Globus pallidus (tissue), 1 donor: ENCODE measurements at places on chromosomes 16 and 17.

- no peak for DNase-seq
Observed at GRCh38 chr17:65576939-65577338, 15.5 kb upstream of the AXIN2 start.

- no peak for DNase-seq
Observed at GRCh38 chr16:17511340-17511739, 40.6 kb upstream of the XYLT1 start.

GRCh38 chr17:21186399-21187187 lies 27.4 kb downstream of the TMEM11 start:
- no peak for DNase-seq

DNA sequence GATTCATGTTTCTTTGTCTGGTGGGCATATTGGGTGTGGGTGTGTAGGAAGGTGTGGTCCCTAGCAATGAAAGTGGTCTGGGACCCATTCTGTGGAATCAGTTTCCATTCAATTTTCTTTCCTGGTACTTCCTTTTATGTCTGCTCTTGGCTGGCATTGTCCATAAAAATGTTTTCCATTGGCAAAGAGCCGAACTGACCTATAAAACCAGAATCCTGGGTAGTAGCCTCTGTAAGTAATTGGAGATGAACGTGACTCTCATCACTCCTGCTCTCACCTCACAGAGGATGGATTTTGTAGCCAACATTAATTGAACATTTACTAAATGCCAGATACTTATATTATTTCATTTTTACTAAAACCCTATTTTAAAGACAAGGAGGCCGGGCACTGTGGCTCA lies 66.5 kb upstream of the IRX3 start:
- DNase-seq, result no peak

- DNase-seq, result no peak
Observed at GRCh38 chr17:68792042-68792685, 163.0 kb downstream of the ABCA8 start.

DNA sequence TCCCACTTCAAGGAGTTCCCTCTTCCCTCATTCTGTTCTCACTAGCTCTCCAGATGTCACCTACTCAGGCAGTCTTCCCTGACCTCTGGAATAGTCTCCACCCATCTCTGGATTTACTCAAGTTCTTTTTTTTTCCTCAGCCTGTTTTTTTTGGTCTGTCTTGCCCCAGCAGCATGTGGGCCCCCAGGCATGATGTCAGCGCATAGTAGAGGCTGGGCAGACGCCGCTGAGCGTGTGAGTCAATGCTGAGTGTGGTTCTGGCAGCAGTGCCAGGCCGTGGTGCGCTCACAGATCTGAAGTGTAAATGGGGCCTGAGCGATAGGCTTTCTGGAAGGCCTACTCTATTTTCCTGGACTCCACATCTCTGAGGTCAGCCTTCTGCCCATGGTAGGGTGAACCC lies 2.7 kb upstream of the KCNJ18 start:
- no peak for DNase-seq

DNA sequence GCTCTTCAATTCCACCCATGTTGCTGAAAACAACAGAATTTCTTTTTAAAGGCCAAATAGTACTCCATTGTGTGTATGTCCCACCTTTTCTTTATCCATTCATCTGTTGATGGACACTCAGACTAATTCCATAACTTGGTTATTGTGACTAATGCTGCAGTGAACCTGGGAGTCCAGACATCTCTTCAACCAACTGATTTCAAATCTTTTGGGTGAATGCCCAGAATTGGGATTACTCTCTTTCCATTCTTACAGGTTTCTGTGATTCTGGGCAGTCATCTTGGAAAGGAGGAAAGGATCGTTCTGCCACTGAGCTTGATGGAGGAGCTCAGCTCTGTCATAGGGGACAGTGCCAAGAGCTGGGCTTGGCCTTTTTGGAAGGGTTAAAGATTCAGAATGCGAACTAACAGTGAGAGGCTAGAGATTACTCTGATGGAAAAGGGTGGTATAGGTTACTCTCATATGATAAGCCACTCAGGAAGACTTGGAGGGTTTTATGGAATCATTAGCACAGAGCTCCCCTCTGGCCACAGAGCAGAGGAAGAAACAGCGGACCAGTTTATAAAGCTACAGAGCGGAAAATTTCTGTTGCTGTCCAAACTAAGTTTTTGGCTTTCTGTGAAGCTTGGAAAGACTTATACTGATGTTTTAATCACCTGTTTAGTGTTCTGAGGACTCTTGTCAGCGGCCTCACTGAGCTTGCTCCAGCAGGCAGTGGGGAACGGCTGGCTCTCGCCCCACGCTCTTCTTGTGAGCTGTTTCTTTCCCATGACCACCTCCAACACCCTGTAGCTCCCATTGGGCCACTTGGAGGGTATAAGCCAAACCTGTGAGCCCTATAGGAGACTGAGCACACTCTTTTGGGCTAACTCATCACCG lies 48.3 kb downstream of the HIC1 start:
- DNase-seq, result no peak

DNA sequence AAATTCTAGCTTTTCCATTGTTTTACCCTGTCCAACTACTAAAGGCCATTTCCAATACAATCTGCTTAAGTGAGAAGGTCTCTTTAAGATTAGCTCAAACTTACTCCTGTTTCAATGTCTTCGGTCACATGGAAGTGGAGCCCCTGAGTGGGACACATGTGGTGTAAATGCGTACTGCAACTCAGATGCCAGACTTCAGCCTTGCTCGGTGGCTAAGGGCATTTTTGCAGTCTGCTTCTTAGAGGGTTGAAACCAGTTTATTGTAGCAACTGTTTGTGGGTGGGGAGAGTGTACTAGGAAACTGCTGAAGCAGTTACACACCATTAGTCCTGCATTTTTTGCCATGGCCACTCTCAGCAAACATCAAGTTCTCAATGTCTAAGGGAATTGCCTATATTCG lies 140.6 kb downstream of the PARN start:
- DNase-seq, result no peak

DNA sequence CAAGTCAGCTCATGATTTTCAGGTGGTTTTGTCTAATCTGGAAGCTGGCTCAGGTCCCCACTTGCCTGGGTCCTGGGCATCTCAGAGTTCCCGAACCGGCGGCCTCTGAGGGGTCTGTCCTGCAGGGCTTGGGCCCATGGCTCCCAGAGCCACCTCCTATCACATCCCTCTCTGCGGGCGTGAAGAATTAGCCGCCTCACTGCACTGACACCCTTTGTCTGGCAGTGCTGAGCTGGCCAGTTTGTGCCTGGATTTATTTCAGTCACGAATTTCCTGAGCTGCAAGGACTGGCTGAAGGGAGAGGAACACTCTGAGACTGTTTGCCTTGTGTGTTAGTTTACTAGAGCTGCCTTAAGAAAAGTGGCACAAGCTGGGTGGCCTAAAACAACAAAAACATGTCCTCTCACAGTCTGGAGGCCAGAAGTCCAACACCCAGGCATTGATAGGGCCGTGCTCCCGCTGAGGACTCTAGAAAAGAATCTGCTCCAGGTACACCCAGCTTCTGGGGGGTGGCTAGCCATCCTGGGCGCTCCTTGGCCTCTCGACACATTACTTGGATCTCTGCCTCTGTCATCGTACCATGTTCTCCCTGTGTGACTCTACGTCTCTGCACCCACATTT lies 217.5 kb upstream of the DYNLRB2 start:
- DNase-seq, result peak; percentile 20

- no peak for DNase-seq
Observed at GRCh38 chr16:52002026-52002425, 544.9 kb downstream of the TOX3 start.

- DNase-seq, result no peak
Observed at GRCh38 chr16:87653234-87653633, 50.9 kb downstream of the JPH3 start.

- DNase-seq, result peak; percentile 91
Observed at GRCh38 chr16:30395155-30395991, at the start of gene ZNF48. Gene ZNF48, plus strand, starts transcription at chr16:30395420. Its CDS starts 375 bp downstream, at chr16:30395795.

- no peak for DNase-seq
Observed at GRCh38 chr16:49466881-49467280, 93.3 kb downstream of the C16orf78 start.

DNA sequence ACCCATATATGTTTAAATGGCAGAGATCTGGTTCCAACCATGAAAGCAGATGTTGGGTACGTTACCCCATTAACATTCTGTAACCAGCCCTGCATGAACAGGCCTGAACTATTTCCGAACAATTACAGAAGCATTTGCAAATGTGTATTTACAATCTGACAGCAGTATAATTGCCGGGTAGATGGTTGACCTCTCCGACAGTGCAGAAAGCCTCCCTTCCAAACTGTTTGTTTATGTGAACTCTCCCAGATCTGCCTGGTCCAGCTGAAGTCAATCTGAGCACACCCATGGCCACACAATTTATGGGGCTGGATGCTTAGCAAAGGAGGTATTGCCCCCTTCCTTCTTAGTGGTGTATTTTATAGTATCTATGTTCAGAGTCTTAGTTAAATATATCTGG lies 21.8 kb downstream of the NUDT7 start:
- no peak for DNase-seq
